ENCODE measurements at places on chromosomes 6 and 20.

DNA sequence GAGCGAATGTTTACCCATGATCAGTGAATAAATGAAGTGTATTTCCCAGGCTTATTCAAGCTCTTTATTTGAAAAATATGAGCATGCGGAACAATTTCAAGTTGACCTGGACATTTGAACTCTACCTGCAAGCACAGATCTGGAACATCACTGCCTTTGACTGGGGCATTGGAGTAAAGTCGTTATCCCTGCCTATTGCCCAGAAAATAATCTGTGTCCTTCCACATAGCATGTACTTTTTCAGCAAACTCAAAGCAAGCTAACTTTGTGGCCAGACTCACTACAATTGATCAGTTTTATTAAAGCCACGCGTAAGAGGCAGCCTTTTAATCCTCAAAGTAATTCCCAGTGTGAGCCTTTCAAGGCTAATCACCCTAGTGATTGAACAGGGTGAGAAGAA is 73.4 kb upstream of the PAK5 start:
- no peak for DNase-seq

GRCh38 chr6:36701401-36701991 is 3.9 kb downstream of the RAB44 start:
- DNase-seq = no peak

- peak; percentile 27 for DNase-seq
These were observed 131.0 kb upstream of the BMP2 start for GRCh38 chr20:6636209-6637159.

DNA sequence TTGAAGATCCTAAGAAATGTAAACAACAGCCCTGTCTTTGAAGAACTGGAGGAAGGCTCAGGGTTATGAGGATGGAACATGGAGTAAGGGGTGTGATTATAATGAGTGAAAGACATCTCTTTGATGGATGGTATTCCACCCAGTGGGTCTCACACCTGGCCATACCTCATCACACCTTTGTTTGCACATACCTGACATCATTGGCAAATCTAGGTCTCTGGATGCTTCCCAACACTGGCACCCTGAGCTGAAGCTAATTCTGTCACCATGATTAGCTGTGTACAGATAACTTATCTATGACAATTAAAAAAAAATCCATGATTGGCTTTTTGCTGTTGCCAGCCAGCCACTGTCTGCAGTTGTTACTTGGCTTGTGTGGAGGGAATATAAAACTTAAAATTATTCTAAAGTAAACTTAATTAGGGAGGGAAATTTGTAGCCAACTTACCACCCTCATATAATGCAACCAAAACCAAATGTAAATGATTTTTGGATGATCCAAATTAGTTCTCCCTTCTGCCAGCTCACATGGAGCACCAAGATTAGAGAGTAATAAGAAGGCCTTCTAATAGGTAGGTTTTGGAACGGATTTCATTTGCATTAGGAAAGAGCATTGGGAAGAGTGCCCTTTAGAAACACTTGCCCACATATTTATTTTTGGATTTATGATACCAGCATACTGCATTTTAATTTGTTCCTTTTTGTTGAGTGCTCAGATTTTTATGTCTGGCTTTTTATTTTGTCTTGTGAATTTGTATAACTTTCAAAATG is 249.5 kb downstream of the SOX4 start:
- no peak for DNase-seq

DNA sequence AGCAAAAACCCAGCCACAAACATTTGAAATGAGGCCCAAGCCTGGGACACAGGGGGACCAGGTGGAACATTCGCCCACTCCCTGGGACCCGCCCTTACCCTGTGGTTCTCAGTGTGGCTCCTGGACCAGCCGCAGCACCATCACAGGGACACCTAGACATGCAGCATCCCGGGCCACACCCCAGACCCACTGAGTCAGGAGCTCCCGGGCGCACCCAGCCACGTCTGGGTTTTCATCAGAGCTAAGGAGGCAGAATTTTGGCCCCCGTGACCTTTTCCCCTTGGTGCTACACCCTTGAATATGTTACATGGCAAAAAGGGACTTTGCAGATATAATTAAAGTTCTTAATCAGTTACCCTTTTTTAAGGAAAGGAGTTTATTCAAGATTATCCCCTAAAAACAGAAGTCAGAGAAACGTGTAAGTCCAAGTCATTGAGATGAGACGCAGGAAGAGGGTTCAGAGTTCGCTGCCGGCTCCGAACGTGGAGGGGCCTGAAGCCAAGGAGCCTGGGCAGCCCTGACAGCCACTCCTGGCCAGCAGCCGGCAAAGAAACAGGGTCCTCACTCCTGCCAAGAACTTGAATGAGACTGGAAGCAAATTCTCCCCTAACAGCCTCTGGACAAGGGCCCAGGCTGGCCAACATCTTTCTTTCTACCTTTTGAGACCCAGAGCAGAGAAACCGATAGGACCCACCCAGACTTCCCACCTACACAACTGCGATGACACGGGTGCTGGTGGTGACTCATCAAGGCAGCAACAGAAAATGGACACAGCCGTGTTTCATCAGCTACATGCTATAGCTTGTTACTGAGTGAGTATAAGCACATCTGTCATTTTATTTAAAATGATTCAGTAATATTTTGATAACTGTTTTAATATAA is 25.3 kb downstream of the BFSP1 start:
- DNase-seq = no peak

GRCh38 chr6:19876672-19877071 is 39.5 kb downstream of the ID4 start:
- DNase-seq = no peak

DNA sequence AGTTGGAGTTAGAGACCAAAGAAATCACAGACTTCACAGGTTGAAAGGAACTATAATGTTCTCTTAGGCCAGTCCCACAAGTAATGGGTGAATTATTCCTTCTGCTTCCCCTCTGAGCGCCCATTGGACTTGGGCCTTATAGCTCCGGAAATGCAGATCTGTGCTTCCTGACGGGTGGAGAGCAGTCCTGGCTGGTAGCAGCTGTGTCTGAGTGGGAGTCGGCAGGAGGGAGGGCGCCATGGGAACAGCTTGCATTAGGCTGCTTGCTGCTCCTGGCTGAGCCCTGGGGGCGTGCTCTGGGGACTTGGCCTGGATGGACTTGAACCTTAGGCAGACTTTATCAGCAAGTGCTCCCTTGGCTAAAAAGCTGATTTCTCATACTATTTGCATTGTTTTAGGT is 18.4 kb upstream of the NUP153 start:
- no peak for DNase-seq

GRCh38 chr6:45371924-45372573 is 5.7 kb downstream of the SUPT3H start:
- DNase-seq = no peak

- DNase-seq = no peak
These were observed 89.2 kb upstream of the HIVEP1 start for GRCh38 chr6:11922901-11923300.

DNA sequence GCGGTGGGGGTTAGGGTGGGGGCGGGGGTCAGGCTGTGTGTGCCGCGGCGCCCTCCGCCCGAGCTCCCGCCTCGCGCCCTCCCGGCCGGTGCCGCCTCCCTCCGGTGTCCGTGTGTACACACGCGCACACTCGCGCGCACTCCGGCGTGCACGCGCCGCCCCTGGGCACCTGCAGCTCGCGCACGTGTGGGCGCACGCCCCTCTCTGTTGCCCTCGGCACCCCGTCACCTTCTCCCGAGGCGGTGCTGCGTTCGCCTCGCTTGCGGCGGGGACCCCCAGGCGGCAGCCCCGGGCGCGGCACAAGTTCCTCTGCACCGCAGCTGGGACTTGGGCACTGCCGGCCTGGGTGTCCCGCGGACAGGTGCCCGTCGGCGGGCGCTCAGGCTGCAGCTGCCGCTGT is 525 bp downstream of the MACROD2 start:
- DNase-seq = no peak

- DNase-seq = no peak
These were observed 71.4 kb downstream of the AKAP7 start for GRCh38 chr6:131206463-131207251.

- peak; percentile 42 for DNase-seq
These were observed 13.4 kb upstream of the FOXC1 start for GRCh38 chr6:1596088-1596852.
